Breast epithelium (tissue), 4 donors: ENCODE measurements at places on chromosomes 12 and 14.

DNA sequence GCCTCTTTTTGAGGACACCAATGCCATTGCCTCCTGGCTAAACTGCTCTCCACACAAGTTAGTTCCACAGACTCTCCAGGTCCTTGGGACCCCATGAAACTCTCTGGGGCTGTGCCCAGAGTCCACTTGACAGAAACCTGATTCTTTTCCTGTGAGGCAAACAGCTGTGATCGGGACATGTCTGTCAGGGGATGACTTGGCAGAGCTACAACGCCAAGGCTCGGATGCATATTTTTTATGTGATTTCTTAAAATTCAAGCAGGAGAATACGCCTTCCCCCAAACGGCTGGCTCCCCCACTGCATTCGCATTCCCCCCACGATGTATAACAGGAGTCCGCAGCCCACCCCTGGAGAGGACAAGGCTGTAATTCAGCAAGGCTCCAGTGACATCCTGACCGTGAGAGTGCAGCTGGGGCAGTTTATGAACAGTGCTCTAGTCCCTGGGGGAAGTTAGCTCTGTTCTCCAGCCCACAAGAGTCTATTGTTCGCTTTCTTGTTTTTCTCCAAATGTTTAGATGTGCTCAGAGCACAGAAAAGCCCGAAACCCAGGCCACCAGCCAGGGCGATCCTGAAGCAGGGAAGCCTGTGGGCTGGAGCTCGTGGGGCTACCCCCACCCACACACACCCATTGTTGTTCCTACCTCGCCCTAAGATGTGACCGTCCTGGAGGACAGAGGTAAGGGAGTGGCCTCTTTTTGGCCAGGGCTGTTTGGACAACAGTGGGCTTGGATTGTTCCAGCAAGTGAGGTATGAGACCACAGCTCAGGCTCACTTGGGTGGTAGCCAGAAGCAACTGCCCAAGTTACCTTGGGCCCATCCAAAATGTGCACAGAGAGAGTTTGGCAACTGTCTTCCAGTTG, 159.5 kb downstream of the ZFP36L1 start:
- DNase-seq = peak; percentile 91

- no peak for DNase-seq
Observed at GRCh38 chr12:70255311-70255710, 12.1 kb downstream of the CNOT2 start.

DNA sequence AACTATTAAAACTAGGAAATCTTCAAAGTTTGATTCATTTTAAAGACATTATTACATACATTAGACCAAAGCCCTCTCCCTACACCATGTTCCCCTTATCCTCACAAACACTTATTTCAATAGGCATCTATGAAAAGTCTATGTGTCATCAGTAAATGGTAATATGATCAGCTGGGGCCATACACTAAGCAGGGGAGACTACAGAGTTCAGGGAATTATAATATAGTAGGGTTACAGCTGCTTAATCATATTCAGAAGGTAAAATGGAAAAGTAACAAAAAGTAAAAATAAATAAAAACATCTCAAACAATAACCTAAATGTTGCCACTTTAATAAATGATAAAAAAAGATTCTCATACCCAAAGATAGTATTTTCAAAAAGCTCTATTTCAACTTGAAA, 29.1 kb downstream of the PAWR start:
- no peak for DNase-seq

DNA sequence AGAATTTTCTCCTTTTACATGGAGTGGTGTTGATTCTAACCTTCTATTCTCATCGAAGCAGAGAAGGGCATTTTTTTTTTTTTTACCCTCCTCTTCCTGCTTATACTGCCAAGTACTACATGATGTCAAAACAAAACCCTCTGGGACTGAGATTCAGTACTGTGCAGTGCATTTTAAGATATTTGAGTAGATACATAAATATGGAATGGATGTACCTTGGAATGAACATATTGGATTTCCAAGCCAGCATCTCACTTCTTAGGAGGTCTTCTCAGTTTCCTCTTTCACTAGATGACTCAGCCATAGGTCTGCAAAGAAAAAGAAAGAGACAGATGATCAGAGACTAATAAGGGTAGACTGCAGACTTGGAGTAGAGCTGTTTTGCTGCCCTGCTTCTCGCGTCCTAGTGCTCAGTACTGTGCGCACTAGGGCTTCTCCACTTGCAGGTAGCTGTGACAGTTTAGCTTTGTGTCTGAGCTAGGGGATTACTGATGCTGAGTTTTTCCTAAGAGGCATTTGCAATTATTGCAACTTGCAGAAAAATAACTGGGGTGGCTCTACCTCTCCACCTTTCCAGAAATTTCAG, 20.4 kb downstream of the TPH2 start:
- no peak for DNase-seq

DNA sequence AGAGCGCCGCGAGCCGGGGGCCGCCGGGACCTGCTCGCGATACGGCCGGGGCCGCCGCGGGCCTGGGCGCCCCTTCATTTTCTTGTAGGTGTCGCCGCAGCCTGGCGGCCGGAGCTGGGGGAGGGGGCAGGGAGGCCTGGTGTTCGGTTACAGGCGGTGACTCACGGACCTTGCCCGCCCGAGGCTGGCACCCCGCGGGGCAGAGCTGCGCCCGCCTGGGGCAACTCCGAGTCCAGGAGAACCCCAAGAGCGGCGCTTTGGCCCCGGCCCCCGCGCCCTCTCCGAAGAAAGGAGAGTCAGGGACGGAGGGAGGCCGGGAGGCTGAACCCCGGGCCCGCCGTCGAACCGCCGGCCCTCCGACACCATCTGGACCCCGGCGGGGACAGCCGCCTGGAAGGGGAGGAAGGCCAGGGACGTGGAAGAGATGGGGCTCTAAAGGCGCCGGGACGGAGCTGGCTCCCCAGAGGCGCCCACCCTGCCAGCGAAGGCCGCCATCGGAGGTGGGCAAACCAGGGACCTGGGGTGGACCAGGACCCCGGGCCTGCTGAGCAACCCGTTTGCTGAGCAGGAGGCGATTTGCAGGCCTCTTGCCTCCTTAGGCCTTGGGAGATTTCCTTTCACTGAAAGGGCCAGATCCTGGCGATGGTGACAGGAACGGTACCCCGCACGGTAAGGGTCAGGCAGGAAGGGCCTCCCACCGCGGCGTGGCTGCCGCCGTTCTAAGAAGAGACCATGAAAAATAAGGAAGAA, 843 bp upstream of the NUAK1 start:
- no peak for DNase-seq

- DNase-seq = no peak
Observed at GRCh38 chr12:132354982-132355680, 25.7 kb upstream of the GALNT9 start.

- DNase-seq = no peak
Observed at GRCh38 chr14:104531421-104532190, 48.0 kb upstream of the C14orf180 start.

- DNase-seq = no peak
Observed at GRCh38 chr14:44898551-44898950, 63.2 kb downstream of the KLHL28 start.

- DNase-seq = no peak
Observed at GRCh38 chr12:3607039-3607720, 116.2 kb downstream of the PRMT8 start.

DNA sequence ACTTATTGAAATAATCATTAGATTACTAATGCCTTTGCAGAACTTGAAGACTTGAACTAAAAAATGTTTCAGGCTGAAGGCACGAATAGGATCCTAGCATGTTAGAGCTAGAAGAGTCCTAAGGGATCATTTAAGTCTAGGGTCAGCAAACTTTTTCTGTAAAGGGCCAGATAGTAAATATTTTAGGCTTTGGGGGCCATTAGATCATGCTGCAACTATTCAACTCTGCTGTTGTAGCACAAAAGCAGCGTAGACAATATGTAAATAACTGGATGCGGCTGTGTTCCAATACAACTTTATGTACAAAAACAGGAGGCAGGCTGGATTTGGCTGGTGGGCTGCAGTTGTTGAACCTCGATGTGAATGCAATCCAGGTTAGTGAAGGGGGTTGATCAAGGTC, 221.7 kb downstream of the ATP23 start:
- no peak for DNase-seq

GRCh38 chr12:63103494-63104131, 47.4 kb downstream of the AVPR1A start:
- DNase-seq = no peak

DNA sequence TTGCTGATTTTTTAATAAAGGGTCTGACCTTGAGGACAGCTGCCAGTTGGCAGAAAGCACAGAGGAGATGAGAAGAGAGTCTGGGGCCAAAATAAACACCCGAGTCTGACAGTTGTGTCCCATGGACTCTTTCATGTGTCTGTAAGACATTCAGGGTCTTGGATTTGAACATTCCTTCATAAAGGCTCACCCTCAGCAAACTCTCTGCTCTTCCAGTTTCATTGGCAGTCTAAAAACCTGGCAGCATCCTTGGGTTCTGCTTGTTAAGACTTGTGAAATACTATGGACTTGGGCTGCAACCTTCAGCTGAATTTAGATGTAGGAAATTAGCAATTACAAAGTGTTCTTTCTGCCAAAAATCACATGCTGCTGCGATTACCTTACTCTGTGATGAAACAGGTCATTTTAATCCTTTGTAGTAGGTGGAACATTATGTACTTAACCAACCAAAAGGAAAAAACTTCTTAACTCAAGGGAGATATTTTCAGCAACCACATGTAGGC, 32.0 kb upstream of the LMNTD1 start:
- no peak for DNase-seq

- DNase-seq = no peak
Observed at GRCh38 chr14:59438195-59438647, 27.0 kb downstream of the GPR135 start.

DNA sequence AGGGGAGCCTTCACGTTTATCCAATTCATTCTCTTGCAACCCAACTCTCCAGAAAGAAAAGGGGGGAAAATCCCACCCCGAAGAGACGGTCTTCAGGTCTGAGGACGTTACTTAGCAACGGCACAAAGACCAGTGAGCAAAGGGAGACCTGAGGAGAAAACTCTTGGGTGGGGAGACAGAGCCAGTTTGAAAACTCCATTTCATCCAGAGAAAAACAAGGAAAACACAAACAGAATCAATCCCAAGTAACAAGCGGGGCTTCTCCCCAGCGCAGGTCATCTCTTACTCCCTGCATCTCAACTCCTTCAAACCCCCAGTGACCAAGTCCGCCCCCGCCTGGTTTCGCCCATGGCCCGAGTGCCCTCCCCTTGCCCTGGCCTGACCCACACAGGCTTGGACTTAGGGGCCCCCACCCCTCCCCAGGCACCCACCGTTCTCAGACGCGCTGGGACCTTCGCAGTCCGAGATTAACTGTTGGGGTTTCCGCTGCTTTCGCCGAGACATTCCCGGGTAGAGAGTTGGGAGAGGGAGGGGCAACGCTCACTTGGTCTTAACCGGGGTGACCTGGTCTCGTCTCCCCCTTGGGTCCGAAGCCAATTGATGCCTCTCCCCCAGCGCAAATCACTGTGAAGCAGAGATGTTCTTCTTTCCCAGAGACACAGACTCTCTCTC, 10.4 kb upstream of the SALL2 start:
- DNase-seq = no peak

DNA sequence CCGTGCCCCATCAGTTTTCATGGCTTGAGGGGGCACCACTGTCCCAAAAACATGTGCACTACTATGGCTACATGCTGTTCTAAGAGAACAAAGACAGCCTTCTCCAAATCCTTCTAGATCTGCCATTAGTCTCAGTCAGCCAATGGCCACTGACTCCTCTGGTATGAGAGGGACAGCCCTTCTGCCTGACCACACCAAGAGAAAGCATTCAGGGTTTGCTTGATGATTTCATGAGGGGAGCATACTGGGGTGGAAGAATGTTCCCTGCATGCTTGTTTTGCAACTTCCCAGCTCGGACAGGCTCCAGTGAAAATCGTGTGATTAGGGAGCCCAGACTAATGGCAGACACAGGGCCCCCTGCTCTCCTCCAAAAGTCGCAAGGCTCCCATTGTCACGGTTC, 199.6 kb upstream of the ALG10B start:
- no peak for DNase-seq

- no peak for DNase-seq
Observed at GRCh38 chr14:58572863-58573262, 64.9 kb upstream of the DACT1 start.
